ENCODE measurements at places on chromosomes 5 and 9.

DNA sequence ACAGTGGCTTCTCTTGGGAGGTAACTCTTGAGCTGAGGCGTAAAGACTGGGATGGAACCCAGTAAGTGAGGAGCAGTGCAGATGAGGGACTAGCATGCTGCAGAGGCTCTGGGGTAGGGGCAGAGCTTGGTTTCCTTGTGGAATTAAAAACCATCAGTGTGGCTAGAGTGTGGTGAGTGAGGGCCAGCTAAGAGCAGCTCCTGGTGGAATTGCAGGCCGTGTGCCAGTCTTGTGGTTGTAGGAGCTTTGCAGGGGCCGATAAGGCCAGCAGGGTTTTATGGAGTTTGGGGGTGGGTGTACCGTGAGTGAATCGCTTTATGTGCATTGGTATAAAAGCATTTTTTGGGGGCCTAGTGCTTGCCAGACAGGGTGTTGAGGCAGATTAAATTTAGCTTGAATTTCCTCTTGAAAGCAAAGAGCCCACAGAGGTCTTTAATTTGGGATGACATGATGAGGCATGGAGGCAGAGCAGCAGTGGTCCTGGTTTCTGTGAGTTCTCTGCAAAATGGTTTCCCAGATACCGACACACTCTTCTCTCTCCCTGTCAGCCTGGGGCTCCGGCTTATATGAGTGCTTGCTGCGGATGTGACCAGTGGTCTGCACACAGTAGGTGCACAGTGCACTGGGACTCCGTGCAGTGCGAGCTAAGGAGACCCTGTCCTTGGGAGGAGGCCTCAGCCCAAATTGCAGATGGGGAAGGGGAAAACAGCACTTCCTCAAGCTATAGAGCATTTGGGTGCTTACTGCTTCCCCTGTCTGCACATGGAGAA is 176.4 kb upstream of the PITX1 start:
- no peak for DNase-seq

GRCh38 chr5:129477532-129477931 is 17.4 kb downstream of the ADAMTS19 start:
- no peak for DNase-seq

- no peak for DNase-seq
These were observed 77.0 kb upstream of the TMC1 start for GRCh38 chr9:72444435-72444834.

DNA sequence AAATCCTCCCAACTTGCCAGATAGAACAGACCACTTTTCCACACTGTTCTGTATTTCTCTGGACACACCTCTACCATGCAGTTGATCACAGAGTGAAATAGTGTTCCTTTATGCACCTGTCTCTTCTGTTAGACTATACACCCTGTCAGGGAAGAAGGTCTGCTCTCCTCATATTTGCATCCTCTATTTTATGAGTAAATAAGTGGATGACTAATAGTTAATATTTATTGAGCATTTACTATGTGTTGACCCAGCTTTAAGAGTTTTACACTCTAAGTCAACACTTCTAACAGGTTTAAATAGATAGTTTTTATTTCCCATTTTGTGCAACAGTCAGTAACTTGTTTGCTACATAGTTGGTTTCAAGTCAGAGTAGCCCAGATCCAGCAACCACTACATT is 452.8 kb upstream of the MPDZ start:
- no peak for DNase-seq

DNA sequence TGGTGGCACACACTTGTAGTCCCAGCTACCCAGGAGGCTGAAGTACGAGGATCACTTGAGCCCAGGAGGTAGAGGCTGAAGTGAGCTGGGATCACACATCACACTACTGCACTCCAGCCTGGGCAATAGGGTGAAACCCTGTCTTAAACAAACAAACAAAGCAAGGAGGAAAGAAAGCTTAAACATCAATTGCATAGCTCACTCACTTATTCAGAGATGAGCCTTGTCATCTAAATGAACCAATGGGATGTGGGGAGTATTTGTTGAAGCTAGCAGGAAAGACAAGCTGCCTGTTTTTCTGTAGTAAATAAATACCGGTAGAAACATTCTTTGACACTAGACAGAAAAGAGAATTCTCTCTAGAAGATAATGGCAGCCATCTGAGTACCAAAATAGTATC is 161.0 kb upstream of the SLC12A2 start:
- no peak for DNase-seq

- peak; percentile 40 for DNase-seq
These were observed 200.4 kb downstream of the LRRC70 start for GRCh38 chr5:62779010-62779422.

GRCh38 chr5:101045689-101046088 is 142.6 kb upstream of the ST8SIA4 start:
- DNase-seq: peak; percentile 7

GRCh38 chr5:133643365-133643764 is 31.0 kb upstream of the FSTL4 start:
- DNase-seq: peak; percentile 90

GRCh38 chr9:138074516-138074915 is 196.9 kb downstream of the CACNA1B start:
- DNase-seq: no peak

DNA sequence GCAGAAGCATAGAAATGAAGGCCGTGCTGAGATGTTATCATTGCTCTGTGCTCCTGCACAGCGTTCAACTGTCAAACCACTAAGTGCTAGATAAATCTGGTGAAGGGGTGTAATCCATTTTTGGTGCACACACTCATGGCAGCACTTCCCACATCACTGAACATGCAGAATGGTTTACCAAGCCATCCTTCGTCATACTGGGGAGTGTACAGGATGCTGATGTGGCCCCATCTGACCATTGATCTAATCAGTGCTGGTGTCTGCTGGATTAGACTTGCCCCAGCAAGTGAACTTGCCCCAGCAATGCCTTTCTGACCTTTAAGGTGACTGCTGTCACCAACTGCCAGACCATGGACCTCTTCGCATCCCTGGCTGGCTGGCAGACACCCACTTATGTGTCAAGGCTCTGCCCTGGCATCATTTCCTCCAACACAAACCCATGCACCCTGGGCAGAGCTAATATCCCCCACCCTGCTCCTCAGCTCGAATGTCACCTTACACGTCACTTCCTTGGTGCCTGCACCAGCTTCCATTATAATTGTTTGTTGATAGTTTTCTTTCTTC is 4.2 kb upstream of the SEMA4D start:
- DNase-seq: no peak

- no peak for DNase-seq
These were observed 236.2 kb upstream of the WWC1 start for GRCh38 chr5:168055141-168055683.

DNA sequence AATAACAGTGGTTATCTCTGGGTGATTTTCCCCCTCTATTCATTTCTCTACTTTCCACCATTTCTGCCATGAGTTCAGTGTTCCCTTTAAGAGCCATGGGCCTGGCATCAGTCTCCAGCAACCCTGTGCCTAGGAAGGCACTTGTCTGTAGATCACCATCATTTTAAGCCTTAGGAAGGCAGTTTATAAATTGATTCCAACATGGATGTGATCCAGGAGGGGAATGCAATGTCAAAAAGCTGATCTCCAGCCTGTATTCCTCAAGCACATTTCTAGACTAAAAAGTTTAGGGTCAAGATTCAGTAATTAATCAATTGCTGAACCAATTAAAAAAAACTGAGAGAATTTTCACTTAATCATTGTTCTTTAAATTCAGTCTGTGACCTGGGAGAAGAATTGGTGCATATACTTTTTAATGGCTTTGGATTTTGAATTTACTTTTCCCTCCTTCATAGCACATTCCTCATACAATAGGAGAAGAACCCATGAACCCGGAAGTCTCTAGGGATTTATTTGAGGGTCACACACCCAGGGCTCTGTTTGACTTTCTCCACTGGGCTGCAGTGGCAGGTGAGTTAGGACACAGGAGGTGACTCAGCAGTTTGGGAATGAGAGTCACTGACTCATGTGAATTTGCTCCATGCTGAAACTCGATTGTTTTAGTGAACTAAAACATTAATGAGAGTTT is 6.1 kb upstream of the ERMP1 start:
- DNase-seq: peak; percentile 30

GRCh38 chr5:170479484-170479883 is 24.3 kb upstream of the KCNIP1 start:
- DNase-seq: no peak

DNA sequence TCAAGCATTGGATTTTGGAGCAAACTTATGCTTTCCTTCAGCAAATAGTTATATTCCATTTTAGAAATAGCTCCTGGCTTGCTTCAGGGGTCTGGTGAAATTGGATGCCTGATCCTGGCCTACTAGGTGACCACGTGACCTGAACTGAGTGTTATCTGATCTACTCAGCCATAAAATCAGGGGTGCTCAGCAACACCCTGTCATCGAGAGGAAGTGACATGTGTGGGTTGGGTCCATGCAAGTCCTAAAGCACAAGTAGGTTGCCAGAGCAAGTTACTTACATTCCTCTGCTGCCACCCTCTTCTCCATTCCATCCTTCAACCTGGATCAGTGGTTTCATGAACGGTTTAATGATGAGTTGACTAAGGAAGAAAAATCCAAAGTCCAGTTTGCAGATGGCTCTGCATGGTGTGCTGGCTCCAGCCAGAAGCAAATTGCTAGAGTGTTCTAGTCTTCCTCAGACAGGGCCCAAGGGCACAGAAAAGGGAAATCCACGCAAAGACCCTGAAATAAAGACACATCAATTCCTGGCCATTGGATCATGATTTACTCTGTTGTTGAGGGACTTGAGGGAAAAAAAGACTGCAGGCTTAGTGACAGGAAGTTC is 2.8 kb upstream of the FAM193B start:
- peak; percentile 56 for DNase-seq

DNA sequence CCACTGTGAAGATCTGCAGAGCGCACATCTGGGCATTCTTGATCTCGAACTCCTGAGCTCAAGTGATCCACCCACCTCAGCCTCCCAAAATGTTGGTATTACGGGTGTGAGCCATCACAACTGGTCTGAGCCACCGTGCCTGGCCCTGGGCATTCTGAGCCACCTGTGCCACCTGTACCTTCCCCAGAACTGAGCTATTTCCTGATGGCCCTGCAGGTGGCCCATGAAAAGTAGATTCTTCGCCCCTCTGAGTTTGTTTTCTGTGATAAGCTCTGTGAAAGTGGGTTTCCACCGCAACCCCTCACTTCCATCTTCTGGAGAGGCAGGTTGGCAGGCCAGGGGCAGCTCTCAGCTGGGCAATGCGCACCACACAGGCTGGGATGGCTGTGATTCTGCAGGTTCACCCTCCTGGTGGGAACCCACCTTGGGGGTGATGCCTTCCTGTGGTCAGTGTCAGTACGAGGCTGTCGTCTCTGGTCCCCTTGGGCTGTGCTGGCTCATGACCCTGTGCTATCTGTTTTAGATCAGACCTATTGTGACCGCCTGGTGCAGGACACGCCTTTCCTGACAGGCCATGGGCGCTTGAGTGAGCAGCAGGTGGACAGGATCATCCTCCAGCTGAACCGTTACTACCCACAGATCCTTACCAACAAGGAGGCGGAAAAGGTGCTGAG is 11.3 kb downstream of the CARD19 start:
- no peak for DNase-seq

- DNase-seq: no peak
These were observed 822 bp upstream of the TNIP1 start for GRCh38 chr5:151081431-151082281.

DNA sequence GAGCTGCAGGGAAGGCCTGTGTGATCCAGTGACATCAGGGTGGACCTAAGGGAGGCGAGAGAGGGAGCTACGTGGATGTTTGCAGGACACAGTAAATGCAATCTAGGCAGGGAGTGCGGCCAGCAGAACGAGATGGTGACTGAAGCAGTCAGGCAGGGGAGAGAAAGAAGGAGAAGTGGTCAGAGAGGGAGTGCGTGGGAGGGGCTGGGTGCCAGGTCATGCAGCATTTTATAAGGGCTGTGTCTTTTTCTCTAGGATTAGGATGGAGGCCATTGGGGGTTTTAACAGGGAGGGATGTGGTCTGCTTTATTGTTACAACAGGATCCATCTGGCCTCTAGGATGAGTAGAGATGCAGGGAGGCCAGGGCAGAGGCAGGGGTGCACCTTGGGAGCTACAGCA is 80.4 kb downstream of the DCP2 start:
- no peak for DNase-seq

DNA sequence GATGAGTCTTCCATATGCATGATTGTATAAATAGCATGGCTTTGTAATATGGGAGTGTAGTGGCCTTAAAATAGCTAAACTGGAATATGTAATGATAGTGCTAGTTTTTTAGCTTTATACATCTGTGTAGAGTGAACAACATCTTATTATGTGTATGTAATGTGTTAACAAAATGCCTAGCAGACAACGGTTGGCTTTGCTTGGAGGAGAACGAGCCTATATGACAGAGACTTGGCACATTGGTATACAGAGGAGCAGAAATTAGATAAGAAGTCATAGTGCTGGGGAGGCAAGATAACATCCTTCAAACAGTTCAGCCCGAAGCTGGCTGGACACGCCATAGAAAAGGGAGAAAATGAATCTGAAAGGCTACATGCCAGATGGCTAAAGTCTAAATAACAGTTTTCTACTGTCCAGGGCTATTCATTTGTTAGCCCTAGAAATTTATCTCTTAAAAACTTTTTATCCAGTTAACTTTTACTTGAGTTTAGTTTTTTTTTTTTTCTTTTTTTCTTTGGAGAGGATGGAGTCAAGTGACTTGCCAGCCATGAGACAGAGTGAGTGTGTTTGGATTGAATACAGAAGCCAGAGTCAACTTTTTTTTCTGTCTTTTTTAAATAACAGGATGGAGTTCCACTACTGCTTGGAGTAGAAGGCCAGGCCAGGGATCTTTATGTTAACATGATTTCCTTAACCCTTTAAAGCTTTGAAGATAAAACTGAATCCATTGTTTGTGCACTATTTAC is 214.4 kb upstream of the ACTBL2 start:
- no peak for DNase-seq

DNA sequence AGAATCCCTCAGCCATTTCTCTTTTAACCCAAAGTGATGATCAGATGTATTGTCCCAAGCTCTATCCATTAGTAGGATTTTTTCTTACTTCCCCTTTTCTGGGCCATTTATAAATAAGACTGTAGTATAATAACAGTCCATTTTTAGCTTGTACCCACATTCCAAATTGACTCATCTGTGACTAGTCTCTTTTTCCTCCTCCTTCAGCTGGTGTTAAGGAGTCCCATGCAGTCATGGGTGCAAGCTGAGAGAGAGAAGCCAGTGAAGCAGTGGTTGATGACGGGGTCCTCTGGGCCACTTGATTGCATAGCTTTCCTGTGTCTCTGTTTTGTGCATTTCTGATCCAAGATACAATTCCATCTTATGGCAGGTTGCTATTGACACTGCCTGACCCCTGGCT is 476.0 kb upstream of the CD180 start:
- DNase-seq: no peak

DNA sequence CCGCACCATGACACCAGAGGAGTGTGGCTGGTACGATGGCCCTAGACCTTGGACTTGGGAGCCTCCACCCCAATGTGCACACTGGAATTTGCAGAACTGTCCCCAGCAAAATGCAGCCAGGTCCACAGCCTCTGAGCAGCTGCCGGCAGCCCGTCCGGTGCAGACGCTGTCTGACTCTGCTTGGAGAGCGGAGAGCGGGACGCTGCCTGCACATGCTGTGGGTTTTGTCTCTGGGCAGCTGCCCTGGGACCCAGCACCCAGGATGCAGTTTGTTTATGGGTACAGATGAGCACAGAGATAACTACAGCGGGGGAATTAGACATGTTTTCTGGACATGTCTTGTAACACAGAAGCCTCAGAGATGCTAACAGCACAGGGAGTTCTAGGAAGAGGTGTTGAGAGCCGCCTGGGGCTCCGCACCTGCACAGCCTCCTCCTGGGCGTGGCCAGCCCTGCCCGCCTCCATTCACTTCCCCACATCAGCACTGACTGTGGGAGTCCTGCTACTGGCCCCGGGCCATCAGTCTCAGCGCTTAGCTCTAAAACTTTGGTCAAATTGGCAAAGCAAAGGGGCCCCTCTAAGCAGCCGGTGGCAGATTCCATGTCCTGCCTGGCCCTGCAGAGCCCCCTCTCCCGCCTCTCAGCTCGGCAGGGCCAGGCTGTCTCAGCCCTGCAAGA is 159.6 kb downstream of the IRX2 start:
- DNase-seq: no peak

Data from SJCRH30 (cell line).